ENCODE measurements at places on chromosomes 4 and X. TPM values are rescaled to one million over a fixed set of nuclear protein-coding genes. Genes with fewer than 3 reads are reported as not detected.

SORBS2 gene
- 6.9 TPM for polyA plus RNA-seq

GUCY1A1 gene
- 0.38 TPM for polyA plus RNA-seq

SSX4B gene
- not detected for polyA plus RNA-seq

- DNase-seq = no peak
Measured at GRCh38 chr4:109749388-109750082, 19.7 kb upstream of the PLA2G12A start.
